ENCODE measurements at places on chromosomes 16 and 17.

GRCh38 chr16:81729451-81729850 lies 49.6 kb upstream of the PLCG2 start:
- H3K27ac ChIP-seq, result peak overlapping the region; percentile 25
- H3K27me3 ChIP-seq, result peaks cover 21% of the 10 kb centered on the region
- no peak for DNase-seq
- peaks cover 19% of the 10 kb centered on the region for H3K4me1 ChIP-seq
- peak overlapping the region; percentile 42 for H3K4me3 ChIP-seq

- H3K4me1 ChIP-seq, result peaks cover 14% of the 10 kb centered on the region
- H3K27me3 ChIP-seq, result peaks cover 45% of the 10 kb centered on the region
- H3K4me3 ChIP-seq, result peak overlapping the region; percentile 99
- H3K36me3 ChIP-seq, result peaks cover 39% of the 10 kb centered on the region
- H3K27ac ChIP-seq, result peak overlapping the region; percentile 96
- no peak for DNase-seq
These were observed 3.2 kb downstream of the ACTG1 start for GRCh38 chr17:81509207-81509971.

DNA sequence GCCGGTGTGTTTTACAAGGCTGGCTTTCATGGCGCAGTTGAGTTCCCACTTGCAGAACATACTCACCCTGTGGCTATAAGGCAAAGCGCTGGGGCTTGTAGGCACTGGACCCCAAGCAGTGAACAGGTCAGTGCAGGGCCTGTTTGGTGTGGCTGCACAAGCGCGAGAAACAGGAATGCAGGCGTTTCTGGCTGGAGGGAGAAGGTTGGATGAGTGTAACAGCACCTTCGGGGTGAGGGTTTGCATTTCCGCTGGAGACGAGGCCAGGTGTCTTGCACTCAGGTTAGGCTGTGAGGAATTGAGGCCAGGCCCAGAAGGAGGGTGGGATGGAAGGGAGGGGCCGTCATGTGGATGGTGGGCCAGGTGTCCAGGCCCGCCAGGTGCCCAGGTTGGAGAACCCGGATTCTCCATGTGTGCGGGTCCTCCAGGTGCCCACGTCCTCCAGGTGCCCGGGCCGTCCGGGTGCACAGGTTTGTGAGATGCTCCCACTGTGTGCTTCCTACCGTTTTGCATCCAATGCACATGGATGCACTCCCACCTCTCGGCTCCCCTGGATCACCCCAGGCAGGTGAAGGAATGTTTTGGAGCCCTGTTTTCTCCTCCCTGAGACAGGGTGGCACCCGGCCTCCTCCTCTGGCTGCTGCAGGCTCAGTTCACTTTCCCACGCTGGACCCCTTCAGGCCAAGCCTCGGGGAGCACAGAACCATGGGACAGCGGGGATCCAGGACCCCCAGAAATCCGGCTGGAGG lies 46.0 kb downstream of the SLC7A5 start:
- H3K36me3 ChIP-seq, result peaks cover 6% of the 10 kb centered on the region
- no peaks in the 10 kb centered on the region for H3K4me1 ChIP-seq
- DNase-seq, result no peak

GRCh38 chr16:67939507-67940445 lies 3.1 kb upstream of the PSMB10 start:
- peaks cover 35% of the 10 kb centered on the region for H3K27me3 ChIP-seq
- H3K27ac ChIP-seq, result peak overlapping the region; percentile 31
- no peak for DNase-seq
- H3K4me1 ChIP-seq, result peaks cover 19% of the 10 kb centered on the region
- H3K36me3 ChIP-seq, result peaks cover 15% of the 10 kb centered on the region
